ENCODE measurements at places on chromosomes 12 and 14.
A peak's percentile ranks its signal among the peaks of the same experiment; 100 is the strongest.

GRCh38 chr12:60075091-60075490 lies 479.3 kb downstream of the SLC16A7 start:
- no peak for DNase-seq

DNA sequence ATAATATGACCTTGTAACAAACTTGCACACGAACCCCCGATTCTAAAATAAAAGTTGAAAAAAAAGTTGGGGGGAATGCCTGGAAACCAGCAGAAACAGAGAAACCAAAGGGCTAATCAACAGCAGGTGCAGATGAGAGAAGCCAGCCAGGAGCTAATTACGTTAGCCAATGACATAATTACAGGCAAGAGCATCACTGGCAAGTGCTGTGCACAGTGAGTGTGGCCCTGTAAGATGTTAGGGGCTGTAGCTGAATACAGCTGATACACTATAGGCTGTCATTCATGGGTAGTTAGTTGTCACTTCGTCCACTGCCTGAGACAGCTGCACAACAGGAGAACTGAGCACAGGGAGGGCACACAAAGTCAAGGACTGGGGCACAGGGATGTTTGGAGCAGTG lies 7.3 kb upstream of the FGF23 start:
- no peak for DNase-seq

DNA sequence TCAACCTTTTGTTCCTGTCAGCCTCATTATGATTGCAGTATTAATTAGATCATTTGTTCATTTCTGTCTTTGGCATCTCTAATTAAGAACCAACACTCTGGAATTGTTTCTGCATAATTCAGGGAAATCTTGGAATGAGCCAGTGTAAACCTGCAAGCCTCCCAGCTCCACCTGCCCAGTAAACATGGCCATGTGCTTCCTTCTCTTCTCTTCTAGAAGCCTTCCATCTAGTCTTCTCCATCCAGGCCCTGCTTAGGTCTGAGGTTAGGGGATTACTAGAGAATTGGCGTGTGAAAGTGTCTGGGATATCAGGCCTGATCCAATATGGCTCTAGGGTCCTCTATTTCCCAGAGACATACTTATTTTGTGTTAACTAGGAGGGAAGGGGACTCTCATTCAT lies 528.0 kb downstream of the AACS start:
- DNase-seq: no peak

DNA sequence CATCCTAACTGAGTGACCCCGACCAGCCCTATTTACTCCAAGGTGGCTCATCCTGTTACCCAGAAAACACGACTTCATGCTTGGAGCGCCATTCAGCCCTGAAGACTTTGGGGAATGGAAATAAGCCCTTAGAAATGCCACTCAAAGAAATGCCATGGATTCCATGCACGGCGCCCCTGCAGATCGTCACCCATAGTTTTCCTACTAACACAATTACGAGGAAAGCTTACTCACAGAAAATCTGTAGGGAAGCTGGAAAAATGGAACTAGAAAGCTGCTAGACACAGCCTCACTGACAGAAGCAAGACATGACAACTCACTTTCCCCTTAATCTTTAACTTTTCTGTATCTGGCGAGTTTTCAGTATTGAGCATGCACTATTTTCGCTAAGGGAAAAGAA lies 19.5 kb downstream of the NUAK1 start:
- DNase-seq: no peak

DNA sequence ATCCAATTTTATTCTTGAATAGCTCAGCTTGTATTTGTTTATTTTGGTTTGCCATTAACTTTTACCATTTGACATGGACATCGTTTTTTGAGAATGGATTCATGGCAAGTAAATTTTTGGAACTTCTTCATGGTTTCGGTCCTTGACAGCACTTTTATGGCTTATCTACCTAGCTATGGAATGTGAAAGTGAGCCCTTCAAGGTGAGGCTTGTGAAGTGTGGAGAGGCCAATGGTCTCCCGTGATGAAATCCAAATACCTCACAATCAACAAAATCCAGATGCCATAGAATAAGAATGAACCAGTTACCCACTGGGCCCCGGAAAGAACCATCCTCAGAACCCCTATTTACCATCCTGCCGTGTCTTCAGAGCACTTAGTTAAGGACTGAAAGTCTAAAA lies 978.8 kb downstream of the FSCB start:
- no peak for DNase-seq

DNA sequence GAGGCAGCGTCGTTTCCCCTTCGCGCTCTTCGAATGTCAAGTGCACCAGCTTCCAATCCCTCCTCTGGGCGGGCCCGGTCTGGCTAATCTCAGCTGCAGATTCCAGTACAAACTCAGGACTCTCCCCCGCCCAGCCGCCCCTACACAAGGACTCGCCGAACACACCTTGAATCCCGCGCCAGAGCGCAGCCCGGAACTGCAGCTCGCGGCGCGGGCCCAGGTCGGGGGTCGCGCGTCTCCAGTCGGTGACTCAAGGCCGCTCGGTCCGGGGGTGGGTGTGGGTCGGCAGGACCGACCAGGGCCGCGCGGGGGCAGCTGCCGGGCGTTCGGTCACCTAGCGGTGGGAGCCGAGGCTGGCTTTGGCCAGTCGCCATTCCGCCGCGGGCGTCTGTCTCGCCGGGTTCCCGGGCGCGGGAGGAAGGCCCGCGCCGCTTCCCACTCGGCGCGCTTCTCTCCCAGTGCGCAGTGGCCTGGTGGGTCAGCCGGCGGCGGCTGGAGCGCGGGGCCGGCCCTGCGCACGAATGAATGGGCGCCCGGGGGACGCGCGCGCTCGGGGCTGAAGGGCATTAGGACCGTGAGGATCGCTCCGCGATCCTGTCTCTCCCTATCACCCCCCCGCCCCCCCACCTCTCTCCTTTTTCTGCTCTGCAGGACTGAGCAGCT lies at the start of gene GALNT16:
GALNT16 (plus strand) TSS at position 632 of the 663 bp plus-strand sequence. CDS start 133 bp downstream, outside the sequence.
- DNase-seq: peak; percentile 53

DNA sequence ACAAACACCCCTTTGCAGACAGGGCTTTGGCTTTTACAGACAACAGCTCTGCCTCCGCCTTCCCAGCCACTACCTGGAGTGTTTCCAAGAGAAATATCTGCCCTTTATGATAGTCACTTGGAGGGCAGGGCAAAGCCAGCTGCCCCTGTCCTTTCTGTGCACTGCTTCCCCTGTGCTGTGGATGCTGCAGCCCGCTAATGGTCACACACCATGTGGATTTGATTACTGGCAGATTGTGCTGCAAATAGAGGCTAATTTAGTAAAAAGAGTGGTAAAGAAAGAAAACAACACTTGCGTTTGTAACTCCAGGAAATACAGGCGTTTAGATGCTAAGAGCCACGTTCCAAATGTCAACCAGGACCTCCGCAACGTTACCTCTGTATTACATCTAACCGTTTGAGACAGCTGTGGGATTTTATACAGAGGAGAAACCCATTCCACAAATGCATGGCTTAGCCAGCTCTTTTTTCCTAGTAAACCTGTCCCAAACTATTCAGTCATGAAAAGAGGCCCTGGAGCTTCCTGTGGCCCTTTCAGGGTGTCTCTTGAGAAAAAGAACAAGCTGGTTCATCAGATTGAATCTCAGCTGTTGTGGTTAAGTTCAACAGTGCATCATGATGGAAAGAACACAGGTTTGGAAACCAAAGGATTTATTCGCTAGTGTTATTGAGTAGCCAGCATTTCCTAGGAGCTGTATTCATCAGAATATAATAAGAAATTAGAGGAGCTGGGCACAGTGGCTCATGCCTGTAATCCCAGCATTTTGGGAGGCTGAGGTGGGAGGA lies 30.1 kb upstream of the PWP1 start:
- DNase-seq: no peak

GRCh38 chr12:52032446-52032803 lies 18.8 kb upstream of the NR4A1 start:
- no peak for DNase-seq

DNA sequence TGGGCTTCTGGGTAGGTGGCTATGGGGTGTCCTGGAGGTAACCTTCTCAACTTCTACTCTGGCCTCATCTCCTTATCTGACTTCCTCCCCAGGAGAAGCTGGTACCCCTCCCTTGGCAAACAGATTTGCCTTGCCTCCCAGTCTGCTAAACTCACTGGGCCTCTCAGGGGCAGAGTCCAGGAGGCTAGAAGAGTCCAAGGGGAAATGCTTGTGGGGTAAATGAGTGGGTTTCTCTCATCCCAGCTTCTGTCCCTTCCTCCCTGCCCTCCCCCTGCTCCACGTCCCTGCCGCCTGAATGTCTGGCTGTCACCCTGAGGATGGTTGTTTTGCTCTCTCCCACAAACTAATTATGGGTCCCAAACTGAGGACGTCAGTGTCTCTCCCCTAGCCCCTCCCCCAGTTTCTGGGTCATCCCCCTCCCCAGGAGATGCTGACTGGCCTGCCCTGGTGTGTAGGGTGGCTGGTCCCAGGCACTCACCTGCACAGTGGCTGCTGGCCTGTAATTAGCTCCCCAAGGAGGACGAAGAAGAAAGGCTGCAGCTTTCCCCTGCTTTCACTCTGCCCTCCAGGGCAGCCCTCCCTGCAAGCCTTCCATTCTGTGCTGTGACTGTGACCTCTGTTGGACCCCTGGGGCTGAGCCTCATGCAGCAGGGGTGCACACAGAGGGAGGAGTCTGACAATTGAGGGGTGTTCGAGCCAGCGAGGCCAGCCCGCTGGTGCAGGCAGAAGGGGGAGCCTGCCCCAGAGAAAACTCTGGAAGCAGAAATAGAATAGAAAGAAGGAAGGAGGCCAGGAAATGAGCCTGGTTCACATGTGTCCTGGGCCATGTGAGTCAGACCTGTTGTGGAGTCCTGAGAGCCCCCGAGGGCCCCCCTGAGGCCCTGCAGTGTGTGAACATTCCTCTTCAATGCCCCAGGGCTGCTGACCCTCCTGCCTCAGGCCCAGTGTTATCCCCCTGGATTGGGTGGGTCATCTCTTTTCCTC lies at the start of gene LRP1-AS:
LRP1-AS (minus strand) TSS at position 659 of the 984 bp plus-strand sequence.
- no peak for DNase-seq

GRCh38 chr14:77883847-77884238 lies 83.9 kb downstream of the ADCK1 start:
- DNase-seq: no peak

GRCh38 chr14:64720131-64720576 lies 15.9 kb downstream of the PLEKHG3 start:
- DNase-seq: no peak

DNA sequence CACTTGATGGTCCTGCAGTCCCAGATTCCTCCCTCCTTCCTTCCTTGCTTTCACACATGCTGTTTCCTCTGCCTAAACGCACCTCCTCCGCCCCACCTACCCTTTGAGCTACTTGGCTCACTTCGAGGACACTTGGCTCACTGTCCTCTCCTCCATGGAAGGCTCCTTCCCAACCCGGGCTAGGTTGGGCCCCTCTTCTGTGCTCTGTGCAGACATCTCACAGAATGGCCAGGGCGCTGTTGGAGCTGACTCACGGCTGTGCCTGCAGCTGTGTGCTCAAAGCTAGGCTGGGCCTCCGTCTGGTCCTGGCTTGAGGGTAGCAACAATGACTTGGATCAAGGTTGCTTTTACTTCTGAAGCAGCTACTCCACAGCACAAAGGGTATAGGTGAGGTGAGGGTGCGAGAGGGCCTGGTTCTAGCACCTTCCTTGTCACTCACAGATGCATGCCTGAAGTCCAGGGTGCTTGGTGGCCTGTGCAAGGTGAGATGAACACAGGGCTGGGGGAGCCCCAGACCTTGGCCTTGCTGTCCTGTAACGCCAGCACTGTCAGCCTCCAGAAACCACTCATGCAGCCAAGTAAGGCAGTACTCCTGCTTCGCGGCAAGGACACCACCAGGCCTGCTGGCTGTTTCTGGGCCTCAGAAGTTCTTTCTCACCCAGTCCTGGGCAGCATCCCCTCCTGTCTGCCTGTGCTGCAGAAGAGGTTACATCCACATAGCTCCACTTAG lies 61.8 kb downstream of the GALNT16 start:
- DNase-seq: no peak

- DNase-seq: peak; percentile 32
Measured at GRCh38 chr14:69771136-69771535, 4.2 kb downstream of the SRSF5 start.

- no peak for DNase-seq
Measured at GRCh38 chr12:93563807-93564538, 8.5 kb upstream of the SOCS2 start.

GRCh38 chr12:1502379-1502720 lies 92.0 kb downstream of the FBXL14 start:
- no peak for DNase-seq

- no peak for DNase-seq
Measured at GRCh38 chr12:127928615-127929571, 338.1 kb upstream of the TMEM132C start.

- no peak for DNase-seq
Measured at GRCh38 chr14:78028471-78028870, 141.7 kb upstream of the NRXN3 start.

DNA sequence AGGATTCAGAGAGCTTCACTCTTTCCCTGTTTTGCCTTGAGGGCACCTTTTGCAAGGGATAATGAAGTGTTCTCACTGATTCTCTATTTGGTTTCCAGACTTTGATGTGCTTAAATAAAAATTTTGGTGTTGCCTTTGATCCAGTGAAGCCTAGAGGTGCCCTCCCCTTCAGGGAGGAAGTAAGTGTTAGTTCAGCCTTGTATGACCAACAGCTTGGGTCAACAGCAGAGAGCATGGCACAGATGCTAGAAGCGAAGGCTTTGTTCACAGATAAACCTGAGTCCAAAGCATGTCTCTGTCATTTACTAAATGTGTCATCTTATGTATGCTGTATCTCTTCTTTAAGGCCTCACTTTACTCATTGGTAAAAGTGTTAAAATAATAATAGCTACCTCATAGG lies 52.8 kb upstream of the STXBP6 start:
- DNase-seq: no peak

DNA sequence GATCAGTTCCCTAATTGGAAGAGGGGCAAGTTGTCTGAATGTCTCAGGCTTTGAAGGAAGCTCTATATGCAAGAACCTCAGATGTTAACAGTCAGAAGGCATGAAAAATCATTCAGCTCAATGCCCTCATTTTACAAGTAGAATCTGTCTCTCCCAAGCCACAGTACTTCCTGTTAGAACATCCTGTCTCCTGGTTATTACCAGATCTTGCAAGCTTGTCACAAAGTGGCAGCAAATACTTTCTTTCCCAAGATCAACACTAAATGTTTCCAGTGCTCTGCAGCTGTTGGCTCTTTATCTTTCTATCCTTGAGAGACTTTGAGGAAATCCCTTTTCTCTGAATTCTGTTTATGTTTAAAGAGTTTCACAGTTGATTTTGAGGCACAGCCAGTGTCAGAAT lies 235.5 kb downstream of the AKAP6 start:
- DNase-seq: no peak

- no peak for DNase-seq
Measured at GRCh38 chr12:52082026-52082668, 2.6 kb downstream of the SMIM41 start.

All from mesothelial cell of epicardium (in vitro differentiated cells).